Stimulated activated CD4-positive, alpha-beta T cell treated with anti-CD3 and anti-CD28 coated beads, Interleukin-4, amount 100 ng/mL, for 48 hours (primary cell): ENCODE measurements at places on chromosomes 4 and X.

DNA sequence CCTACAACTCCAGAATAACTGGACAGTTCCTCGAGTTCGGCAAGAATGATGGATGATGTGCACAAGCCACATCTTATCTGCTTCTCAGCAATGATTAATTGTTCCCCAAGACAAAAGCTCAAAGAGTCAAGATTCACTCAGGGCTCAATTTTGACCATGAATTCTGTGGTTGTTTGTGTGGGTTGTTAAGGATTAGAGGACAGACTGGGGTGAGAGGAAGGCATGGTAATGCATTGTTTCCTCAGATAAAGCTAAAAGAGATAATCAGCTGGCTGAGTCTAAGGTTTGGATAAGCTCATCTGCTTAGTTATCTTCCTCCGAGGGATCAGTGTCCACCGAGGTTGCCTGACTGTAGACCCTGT, 161.0 kb downstream of the CPEB2 start:
- no peak for DNase-seq

DNA sequence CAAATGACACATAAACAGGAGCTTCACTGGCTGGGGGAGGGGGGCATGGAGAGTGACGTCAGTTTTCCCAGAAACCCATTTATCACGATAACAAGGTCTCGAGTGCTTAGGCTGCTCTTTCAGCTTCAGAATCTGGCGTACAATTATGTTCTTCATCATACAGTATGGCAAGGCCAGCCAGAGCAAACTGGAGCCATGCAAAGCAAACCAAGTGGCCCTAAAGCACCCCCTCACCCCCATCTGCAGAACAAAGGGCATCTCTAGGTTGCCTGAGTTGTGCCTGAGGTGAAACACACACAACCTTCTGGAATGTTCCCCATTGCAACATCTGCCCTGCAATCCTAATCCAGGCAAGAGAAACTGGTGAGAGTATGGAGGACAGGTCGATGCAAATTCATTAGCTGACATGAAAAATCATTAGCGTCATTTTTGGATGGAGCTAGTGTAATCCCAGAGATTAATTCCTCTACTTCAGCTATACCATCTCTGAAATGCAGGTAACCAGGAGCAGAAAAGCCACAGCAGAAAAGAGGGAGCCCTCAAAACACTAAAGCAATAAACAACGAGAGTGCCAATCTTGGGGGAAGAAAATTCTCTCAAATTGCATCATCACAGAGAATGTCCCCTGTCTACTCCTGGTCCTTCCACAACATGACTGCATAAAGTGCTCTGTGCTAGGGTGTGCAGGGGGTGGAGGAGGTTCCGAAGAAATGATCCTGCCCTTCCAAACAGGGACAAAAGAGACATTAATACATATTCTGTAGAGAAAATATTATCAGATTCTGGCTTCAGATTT, 1.8 kb downstream of the SEPTIN6 start:
- DNase-seq = peak; percentile 48

- DNase-seq = no peak
Measured at GRCh38 chr4:69057620-69058409, 38.5 kb upstream of the UGT2B7 start.

GRCh38 chrX:21996872-21997455, 35.2 kb upstream of the PHEX start:
- no peak for DNase-seq

- DNase-seq = no peak
Measured at GRCh38 chr4:150821641-150822040, 193.4 kb downstream of the LRBA start.

DNA sequence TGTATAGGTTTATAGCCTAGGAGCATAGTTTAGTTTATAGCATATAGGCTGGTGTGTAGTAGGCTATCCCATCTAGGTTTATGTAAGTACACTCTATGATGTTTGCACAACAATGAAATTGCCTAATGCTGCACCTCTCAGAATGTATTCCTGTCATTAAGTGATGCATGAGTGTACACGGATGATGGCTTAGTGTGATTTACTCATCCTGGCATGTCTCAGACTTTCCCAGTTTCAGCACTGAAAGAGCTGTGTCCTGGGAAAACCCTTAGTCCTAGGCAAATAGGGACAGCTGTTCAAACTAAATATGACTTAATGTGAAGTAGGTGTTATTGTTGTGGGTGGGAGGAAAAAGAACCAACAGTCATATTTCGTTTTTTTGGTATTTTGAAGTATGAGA, 264.9 kb upstream of the MAGEB18 start:
- DNase-seq = no peak
